ENCODE measurements at places on chromosomes 2 and 18.

DNA sequence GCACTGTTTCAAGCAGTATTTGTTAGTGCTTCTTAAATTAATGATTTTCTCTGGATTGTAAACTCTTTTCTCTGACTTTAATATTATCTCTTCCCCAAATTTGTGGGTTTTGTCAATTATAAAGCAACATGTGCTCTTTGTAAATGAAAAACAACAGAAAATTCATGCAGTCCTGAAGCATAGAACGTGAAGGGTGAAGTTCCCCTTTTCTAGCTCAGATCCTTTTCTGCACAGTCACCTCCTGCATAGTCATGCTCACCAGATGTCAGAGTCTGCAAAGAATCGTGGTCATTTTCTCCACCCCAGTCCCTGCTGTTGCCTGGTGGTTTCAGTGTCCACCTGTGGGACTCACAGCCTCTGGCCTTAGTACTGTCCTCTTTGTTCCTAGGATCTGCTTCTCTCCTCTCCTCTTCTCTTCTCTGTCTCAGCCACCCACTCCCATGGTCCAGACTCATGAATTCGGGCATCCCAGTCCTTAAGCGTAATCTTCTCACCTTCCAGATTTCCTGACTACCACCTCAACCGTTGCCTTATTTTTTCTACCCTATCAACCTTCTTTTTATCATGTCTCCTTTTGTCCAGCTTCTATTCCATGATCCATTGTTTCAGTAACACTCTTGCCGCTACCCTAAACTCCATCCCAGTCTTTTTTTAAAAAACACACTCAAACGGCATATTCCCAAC, 229.1 kb downstream of the RTP5 start:
- peak; percentile 4 for DNase-seq

DNA sequence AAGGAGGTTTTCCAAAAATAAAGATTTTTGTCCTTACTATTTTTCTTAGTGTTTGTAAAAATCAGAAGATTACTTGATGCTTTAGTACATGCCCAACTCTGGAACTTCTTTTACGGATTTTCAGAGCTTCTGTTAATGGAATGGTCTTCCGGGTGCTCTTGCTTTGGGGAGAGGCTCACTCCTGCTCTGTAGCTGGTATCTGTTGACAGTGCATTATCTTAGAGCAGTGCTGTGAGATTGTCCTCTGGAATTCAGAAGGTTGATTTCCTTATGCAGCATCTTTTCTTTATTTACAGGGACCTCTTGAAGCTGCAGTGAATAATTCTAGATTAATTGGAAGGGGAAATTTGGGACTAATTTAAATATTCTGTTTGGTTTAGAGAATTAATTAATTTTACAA, 4.6 kb downstream of the MAPRE2 start:
- no peak for DNase-seq

GRCh38 chr18:74299746-74300145, 8.0 kb upstream of the CYB5A start:
- peak; percentile 34 for DNase-seq

DNA sequence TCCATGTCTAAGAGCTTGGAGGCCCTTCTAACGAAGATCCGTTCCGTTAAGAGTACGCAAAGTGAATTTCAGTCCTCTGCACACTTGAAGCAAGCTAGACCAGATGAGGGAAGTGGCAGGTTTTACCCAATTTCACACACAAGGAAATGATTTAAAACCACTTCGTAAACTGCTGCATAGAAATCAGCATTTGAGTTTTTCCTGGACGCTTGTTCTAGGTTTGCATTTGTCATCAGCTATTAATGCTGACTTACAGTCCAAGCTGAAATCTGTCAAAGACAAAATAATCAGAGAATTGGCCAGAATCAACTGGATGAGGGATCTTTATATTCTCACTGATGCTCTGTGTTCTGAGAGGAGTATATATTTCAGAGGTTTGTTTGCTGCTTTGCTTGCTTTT, 117.6 kb upstream of the RASGRP3 start:
- DNase-seq = peak; percentile 36

- DNase-seq = peak; percentile 52
Observed at GRCh38 chr2:55865096-55865835, 58.3 kb downstream of the EFEMP1 start.

DNA sequence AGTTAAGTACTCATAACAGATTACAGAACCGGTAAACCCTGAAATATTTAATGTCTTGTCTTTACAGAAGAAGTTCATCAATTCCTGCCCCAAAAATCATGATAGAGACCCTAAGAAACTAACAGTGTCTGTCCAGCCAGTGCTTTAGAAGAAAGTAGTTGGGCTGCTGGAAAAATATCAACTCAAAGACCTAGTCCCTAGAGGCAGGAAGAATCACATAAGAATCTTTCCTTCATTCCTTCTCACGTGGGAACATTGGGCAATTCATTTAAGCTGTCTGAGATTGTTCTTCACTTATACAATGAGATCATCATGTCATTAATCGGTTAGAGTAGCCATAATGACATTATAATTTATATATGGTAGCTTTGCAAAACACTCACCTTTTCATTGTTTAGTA, 156.4 kb downstream of the CCBE1 start:
- DNase-seq = peak; percentile 74

DNA sequence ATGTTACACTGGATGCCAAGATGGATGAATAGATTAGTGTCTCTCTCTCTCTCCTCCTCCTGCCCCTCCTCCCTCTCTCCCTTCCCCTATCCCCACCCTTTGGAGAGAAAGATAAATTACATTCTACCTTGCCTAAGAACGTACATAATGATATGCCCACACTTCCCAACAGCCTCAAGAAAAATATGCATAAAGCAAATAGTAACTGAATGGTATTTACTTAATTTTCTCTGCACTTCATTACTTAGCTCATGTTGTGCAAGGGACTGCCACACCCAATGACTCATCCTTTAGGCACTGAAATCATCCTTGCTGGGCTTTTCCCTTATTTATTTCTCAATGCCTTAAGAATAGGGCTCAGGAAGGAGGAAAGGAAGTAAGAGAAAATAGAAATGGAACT, 137.3 kb upstream of the PID1 start:
- DNase-seq = peak; percentile 95

GRCh38 chr2:104945121-104945520, 91.2 kb downstream of the POU3F3 start:
- DNase-seq = no peak

DNA sequence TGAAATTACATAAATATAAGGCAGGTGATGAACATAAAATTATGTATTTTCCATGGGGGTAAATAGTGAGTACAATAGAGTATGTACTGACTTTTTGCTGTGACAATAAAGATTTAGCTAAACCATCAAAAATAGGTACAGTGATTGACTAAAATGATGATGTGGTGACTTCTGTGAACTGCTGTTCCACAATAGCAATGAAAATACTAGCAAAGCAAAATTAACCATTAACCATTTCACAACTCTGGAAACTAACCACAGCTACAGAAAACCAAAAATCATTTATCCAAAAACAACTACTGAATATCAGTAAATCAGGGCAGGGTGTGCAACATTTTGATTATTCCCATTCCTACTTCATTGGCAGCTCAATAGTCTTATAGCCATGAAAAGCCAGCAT, 161.4 kb upstream of the GYPC start:
- no peak for DNase-seq

GRCh38 chr2:121529439-121530211, 1.1 kb upstream of the RNU4ATAC start:
- DNase-seq = peak; percentile 46

DNA sequence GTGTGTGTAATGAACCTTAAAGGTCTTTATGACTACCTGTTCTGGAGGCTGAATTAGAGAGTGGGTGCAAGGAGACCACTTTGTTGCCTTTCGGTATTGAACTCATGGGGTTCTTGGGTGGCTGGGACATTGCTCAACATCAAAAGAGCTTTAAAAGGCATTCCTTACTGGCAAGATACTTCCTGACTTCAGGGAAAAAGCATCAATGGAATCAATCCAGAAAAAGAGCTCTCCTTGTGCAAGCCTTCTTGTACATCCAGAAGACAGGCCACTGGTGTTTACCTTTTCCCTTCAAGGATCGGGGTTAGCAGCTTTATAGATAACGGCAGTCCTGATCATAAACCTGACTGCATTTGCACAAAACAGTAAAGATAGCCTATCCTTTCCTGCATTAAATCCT, 9.5 kb downstream of the PNO1 start:
- DNase-seq = peak; percentile 34

GRCh38 chr2:216502381-216503158, 3.9 kb downstream of the RPL37A start:
- DNase-seq = no peak

- DNase-seq = peak; percentile 3
Observed at GRCh38 chr18:32730620-32731091, 42.2 kb downstream of the KLHL14 start.

GRCh38 chr2:193461431-193461934, 1266.8 kb upstream of the TMEFF2 start:
- no peak for DNase-seq

DNA sequence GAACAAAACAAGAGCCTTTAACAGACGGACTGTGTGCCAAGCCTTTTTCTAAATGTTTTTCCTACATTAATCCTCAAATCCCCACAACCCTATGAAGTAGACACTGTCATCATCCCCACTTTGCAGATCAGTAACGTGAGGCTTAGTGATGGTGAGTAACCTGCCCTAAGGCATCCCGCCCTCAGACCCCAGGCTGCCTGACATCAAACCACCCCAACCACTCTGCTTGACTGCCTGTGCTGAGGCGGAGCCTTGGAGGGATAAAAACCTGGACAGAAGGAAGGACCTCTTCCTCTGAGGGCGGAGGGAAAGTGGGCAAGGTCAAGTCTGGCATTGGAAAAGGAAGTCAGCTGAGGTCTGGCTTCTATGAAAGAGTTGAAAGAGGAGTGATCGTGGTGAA, 104.6 kb downstream of the SP3 start:
- no peak for DNase-seq

DNA sequence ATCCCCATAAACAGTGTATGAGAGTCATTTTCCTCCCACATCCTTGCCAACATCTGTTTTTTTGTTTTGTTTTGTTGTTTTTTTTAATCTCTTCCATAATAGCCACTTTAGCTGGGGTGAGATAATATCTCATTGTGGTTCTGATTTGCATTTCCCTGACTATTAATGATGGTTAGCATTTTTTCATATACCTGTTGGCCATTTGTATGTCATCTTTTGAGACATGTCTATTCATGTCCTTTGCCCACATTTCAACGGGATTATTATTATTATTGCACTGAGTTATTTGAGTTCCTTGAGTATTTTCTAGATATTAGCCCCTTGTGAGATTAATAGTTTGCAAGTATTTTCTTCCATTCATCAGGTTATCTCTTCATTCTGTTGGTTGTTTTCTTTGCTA, 223.3 kb downstream of the LPIN1 start:
- no peak for DNase-seq

GRCh38 chr18:40420675-40421074, 1534.4 kb upstream of the PIK3C3 start:
- DNase-seq = no peak

DNA sequence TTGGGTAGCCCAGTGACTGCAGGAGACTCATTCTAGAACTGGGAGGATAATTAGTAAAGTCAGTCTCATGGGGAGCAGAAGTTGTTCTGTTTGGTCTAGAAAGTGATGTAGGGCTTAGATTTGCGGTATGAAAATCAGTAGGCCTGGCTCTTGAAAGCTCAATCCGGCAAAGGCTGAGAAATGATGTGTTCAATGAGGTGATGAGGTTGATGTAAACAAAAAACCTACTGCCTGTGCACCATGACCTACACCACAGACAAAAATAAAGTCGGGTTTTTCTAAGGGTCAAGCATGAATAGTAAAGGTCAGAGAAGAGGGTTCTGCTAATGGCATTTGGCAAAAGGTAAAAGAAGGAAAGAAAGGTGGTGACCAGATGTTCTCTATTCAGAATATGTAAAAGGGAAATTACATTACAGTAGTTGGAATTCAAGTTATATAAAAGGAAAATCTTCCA, 80.8 kb upstream of the COL5A2 start:
- DNase-seq = peak; percentile 52

GRCh38 chr2:202377207-202377761, 1.2 kb downstream of the BMPR2 start:
- DNase-seq = no peak

DNA sequence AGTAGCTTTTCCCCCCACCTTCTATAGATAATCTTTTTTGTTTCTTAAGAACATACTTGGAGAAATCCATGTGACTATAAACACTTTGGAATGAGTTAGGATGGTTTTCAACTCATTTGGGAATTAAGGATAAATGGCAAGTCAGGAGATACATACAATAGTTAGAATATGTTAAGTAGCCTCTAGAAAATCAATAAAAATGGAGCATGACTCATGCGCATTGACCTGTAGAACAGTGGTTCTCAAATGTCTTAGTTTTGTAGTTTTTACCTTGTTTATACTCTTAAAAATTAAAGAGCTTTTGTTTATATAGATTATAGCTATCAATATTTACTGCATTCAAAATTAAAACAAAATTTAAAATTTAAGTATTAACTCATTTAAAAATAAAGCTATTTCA, 24.7 kb downstream of the NUP35 start:
- DNase-seq = no peak

- DNase-seq = no peak
Observed at GRCh38 chr18:44759925-44760342, 79.2 kb downstream of the SETBP1 start.

DNA sequence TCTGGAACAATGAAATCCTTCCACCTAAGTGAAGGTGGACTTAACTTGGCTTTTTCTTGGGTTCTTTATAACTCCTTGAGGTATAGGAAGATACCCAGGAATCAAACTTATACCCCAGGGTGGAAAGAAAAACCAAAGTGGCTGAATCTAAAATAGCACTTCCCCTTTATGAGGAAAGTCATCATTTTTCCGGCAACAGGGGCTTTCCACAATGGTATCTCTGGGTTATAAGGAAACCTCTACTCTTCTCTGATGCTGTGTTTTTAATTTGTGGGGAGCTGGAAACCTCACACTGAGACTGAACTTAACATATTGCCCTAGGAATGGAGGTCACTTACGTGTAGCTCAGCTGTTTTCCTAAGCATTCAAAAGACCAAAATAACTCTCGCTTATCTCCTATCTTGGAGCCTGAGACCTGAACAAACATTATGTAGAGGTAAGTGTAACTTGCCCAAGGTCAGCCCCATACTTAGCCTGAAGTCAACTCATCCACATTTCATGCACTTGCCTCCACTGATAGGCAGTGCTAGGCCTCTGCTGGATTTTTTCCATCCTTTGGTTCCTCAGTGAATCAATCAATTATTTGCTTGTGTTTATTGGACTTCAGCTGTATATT, 117.9 kb downstream of the SETBP1 start:
- DNase-seq = no peak

DNA sequence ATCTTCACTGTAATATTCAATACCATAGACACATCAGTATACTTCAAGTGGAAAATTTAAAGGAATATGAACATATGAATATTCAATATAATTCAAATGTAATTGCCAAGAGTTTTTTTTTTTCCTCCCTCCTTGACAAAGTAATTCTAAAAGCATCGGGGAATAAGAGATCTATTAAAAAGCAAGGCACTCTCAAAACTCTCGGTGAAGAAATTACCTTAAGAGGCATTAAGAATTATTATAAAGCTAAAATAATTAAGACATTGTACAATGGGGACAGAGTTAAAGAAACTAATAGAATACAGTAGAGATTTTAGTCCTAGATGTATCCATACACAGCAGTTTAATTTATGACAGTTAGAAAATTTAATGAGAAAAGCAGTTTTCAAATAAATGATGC, 390.0 kb upstream of the SLC8A1 start:
- DNase-seq = no peak

- peak; percentile 93 for DNase-seq
Observed at GRCh38 chr2:9565436-9566153, 10.0 kb upstream of the ADAM17 start.

- no peak for DNase-seq
Observed at GRCh38 chr2:206820807-206821206, 55.4 kb downstream of the FASTKD2 start.

- peak; percentile 22 for DNase-seq
Observed at GRCh38 chr2:64562148-64562784, 38.1 kb downstream of the AFTPH start.

Data from AG10803 (cell line).